ENCODE measurements at places on chromosomes 11 and 22.

DNA sequence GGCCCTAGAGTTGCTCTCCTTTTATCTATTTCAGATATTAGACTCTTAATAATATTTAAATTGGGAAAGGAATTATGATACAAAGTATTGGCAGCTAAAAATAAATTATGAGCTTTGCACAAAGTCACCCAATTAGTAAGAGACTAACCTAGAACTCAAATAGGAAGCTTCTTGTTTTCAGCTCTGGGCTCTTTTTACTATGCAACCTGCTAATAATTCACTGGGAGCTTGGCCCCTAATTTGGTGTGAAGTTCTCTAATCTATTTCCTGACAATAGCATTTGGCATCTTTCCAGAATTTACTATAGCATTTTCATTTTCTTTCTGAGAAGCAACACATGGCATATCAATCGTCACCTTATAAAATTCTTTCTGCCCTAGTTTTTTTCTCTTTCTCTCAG lies 727.7 kb upstream of the ANO5 start:
- DNase-seq: no peak

DNA sequence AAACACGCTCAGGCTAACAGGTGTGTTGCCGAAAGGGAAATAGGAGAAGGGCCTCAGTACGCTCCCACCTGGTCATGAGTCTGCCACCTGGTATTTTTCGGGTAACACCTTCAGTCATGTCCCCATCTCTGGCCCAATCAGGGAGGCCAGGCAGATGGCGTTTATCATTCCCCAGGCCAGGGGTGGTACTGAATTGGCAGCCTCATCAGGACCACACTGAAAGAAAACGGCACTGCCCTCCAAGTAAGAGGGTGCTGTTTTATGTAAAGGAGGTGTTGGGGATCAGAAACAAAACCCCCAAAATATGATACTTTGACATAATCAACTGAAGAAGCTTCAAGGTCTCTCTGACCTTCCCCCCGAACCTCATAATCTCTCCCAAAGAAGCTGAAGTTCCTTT lies 58.9 kb downstream of the RCN1 start:
- no peak for DNase-seq

- no peak for DNase-seq
These were observed 311.2 kb downstream of the NXPE2 start for GRCh38 chr11:114989536-114989935.

GRCh38 chr11:1202154-1202775 lies 20.6 kb upstream of the MUC5B start:
- DNase-seq: no peak

GRCh38 chr22:43821606-43822425 lies 9.7 kb upstream of the EFCAB6 start:
- no peak for DNase-seq

DNA sequence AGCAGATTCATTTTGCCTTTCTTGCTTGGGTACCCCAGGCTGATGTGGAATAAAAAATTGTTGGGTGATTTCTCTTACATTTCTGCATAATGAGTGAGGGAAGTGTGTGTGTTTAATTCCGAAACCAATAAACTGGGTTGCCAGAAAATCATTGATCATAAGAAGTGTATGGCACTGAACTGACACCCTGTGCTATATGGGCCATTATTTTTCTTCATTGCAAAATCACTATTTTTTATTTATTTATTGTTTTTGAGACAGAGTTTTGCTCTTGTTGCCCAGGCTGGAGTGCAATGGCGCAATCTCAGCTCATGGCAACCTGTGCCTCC lies 14.6 kb upstream of the HIKESHI start:
- no peak for DNase-seq

DNA sequence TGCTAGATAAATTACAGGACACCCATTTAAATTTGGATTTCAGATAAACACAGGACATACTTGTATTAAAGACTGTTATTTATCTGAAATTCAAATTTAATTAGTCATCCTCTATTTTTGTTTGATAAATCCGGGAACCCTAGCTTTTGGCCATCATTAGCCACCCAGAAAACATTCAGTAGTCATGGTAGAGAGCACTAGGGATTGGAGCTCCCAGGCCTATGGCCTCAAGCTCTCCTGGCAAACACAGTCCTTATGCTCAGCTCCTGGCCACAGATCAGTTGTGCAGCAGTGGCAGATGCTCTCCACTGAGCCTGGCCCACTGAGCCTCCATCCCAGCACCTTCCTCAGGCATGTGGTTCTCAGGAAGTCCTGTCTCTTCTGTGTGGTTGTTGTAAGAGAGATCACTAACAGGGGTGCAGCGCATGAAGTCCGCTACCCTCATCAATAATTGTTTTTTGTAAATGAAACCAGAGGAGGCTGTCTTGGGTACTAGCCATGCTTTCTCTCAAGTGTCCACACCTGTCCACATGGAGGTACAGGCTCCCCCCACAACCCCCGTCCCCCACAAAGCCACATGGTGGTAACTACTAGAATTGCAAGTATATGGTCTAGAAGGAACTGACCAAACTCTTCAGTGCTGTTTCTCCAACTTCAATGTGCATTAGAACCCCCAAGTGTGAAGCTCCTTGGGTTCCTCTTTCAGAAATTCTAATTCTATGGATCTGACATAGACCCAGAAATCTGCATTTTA lies 1.1 kb upstream of the IRAG1 start:
- no peak for DNase-seq

GRCh38 chr11:96130061-96130620 lies 206.2 kb upstream of the MTMR2 start:
- no peak for DNase-seq

DNA sequence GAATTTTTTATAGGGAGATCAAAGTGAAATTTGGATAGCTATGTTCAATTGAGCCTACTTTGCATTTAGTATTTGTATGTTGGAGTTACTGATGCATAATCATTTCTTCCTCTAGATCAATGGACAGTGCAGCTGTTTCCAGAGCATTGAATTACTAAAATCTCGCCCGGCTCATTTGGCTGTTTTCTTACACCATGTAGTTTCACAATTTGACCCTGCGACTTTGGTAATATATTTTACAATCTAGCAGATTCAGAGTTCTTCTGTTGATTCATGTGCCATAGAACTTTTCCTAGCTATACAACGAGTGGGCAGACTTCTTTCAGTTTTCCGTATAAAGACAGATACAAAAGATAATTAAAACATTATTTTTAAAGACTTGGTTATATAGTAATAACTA lies 70.0 kb upstream of the GRIK4 start:
- DNase-seq: no peak

DNA sequence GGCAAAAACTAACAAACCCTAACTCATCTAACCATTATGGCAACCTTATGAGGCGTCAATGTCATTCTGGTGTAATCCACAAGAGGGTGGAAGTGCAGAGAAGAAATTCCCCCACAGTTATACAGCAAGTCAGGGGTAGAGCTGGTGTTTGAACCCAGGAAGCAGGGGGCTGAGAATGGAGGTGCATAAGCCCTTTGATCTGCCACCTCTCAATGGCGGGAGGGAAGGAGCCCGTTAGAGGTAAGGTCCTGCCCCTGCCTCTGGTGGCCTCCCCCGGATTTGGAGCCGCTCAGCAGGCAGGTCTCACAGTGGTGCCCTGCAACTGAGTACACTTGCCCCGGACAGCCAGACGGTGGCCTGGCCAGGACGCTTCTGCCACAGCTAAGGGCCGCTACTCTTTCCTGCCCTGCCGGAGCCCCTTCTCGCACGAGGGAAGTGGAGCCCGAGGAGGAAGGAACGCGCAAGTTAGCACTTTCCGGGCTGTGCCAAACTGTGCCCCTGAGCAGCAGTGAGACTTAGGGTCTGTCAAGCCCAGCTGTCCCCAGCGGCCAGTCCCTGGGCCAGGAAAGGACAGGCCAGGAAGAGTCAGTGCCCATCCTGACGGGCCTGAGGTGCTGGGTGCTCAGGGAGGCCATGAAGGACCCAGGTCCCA lies 1.1 kb downstream of the FXYD2 start:
- no peak for DNase-seq

- DNase-seq: no peak
These were observed 21.9 kb downstream of the HTR3B start for GRCh38 chr11:113926273-113927197.

- no peak for DNase-seq
These were observed 15.2 kb downstream of the FCHSD2 start for GRCh38 chr11:73126804-73127480.

- DNase-seq: no peak
These were observed 1.6 kb upstream of the KCNE3 start for GRCh38 chr11:74468936-74469335.

DNA sequence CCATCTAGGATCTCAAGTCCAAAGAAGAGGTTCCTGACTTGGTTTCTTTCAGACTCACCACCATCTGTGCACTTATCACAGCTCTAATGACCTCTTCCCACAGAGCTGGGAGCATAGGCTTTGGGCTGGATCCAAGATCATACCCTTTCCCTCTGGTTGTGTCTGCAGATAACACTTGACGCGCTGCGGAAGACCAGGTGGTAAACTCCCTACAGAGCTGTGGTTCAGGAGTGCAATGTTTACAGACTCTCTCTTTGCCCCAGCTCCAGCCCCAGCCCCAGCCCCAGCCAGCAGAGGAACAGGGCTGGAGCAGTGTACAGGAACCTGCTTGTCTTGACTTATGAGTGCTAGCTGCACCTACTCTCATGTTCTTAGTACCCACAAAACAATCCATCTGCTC lies 274.4 kb upstream of the SYN3 start:
- DNase-seq: no peak

GRCh38 chr11:115087791-115088190 lies 409.5 kb downstream of the NXPE2 start:
- no peak for DNase-seq

- no peak for DNase-seq
These were observed 100.9 kb downstream of the SYN3 start for GRCh38 chr22:32957200-32957803.

- no peak for DNase-seq
These were observed 87.7 kb upstream of the OPCML start for GRCh38 chr11:133619973-133620372.
